ENCODE measurements at places on chromosomes 1 and 21.
A peak's percentile ranks its signal among the peaks of the same experiment; 100 is the strongest.

- peak; percentile 54 for ATAC-seq
Measured at GRCh38 chr1:15959827-15960446, 16.0 kb downstream of the ZBTB17 start.

DNA sequence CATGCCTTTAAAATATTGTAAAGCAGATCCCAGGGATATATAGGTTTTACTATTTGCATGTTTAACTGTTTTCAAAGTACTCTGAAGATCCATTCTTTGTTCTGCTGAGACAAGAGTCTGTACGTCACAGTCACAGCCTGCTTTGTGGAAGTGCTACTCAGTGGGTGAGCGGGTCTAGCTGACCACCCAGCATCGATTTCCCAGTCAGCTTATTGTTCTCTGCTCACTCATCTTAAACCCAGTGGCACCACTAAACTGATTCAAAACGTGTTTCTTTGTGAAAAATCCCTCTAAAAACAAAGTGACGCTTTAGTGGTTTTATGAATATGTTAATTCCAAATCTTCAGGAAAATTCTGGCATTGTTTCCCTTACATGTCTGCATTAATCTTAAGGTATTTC, 12.4 kb downstream of the PLPP3 start:
- ATAC-seq = no peak

- ATAC-seq = no peak
Measured at GRCh38 chr1:164524810-164525209, 34.2 kb upstream of the PBX1 start.

DNA sequence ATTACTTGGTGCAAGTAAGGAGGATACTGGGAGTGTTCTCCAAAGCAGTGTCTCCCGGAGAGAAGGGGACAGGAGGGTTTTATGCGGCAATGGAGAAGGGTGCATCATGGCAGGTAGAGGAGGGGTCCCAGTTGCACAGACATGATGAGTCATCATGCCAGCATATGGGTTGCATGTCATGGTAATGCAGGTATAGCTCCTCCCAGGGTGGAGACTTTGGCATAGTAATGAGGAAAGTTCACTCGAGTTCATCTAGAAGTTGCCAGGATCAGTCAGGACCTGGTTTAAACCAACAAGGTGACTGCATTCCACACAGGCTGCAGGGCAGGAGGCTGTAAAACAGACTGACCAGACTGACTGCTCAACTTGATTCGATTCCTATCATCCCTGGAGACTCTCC, 355.7 kb upstream of the DUSP10 start:
- no peak for ATAC-seq

Data from stimulated activated memory B cell treated with anti-CD40 and anti-IgM and Interleukin-4, amounts not matched to agents 10 μg/mL and 1 μg/mL and 100 μg/mL, for 72 hours (primary cell).